ENCODE measurements at places on chromosomes 16 and 17.

DNA sequence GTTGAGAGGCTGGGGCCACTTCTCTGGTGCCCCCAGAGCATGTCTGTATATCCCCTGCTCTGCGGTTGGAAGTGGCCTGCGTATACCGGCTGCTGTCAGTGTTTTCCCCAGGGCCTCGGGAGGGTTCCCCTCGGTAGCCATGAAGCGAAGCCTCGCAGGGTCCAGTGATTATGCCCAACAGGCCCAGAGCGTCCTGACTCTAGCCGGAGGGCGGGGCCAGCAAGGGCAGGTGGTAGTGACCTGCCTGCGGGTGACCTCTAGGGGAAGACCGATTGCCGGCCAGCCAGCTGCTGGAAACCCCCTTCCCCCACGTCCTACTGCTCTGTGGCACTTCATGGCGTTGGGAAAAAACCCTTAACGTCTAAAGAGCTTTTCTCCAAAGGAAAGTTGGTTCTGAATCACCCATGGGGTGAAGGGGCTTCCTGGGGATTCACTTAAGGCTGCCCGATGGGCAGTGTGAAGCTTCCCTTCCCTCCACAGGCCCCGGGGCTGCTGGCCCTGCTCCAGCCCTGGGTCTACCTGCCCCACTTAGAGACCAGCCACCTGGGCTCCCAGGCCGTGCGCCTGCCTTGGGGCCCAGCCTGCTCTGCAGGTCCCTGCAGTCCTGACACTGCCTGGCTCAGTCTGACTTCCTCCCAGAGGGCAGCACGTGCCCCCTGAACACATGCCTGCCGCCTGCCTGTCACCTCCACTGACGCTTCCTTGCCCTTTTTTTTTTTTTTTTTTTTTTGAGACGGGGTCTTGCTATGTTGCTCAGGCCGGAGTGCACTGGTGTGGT is 72.8 kb downstream of the SOCS1 start:
- DNase-seq: no peak

DNA sequence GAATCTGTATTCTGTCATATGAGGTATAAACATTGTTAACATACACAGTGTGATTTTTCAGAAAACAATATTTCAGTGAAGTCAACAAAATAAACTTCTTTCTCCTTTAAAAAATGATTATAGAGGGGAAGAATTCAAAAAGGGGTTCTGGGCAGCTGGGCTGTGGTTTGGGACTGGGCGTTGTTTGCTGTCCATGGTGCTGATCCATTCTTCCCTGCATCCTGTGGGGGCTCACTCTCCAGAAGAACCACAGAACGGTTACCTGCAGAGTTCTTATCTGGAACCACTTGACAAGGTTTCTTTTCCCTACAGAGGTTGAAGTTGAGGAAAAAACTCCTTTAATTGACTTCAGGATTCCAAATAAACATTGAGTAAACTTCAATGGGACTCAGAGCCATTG is 1091.0 kb downstream of the CDH8 start:
- DNase-seq: no peak

DNA sequence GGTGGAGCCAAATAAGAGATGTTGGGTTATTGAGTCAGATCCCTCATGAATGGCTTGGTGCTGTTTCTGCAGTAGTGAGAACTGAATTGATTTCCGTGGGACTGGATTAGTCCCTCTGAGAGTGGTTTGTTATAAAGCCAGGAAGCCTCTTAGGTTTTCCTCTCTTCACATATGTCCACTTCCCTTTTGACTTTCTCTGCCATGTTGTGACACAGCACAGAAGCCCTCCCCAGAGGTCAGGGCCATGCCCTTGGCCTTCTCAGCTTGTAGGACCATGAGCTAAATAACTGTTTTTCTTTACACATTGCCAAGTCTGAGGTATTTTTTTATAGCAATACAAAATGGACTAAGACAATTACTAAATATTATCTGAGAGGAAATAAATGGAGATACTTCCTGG is 10.3 kb upstream of the HAPSTR1 start:
- DNase-seq: no peak

DNA sequence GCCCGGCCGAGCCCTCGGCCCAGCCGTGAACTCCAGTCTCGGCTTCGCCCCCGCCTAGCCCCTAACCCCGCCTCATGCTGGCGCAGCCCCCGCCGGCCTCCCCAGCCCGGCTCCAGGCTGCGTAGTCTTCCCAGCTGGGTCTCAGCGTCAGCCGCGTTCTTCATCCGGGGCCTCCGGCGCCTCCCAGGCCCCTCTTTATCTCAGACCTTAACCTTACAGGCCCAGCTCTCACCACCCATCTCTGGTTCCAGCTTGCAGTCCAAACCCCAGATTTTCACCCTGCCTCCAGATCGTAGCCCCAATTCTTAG is at the start of gene PROCA1:
TSS of gene PROCA1 (minus strand) at position 166 of the 309 bp plus-strand sequence. CDS start 228 bp downstream, outside the sequence.
- DNase-seq: no peak

DNA sequence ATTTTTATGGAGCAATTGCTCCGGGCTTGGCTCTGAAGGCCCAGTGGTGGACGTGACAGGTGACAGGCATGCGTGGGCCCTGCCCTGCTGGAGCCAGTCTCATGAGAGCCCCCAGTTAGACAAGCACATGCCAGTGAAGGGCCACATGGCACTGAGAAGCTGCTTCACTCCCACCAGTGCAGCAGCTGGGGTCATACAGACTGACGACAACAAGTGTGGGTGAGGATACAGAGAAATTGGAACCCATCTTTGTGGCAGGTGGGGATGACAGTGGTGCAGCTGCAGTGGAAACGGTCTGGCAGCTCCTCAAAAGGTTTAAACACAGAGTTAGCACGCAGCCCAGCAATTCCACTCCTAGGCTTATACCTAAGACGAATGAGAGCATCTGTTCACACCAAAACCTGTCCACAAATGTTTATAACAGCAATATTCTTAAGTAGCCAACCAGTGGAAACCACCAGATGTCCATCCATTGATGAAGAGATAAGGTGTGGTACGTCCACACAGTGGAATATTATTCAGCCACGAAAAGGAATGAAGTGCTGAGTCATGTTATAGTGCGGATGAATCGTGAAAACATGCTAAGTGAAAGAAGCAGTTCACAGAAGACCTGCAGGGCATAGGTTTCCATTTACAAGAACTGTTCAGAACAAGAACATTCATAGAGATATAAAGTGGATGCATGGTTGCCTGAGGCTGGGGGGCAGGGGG is 12.5 kb upstream of the CIBAR2 start:
- DNase-seq: no peak

DNA sequence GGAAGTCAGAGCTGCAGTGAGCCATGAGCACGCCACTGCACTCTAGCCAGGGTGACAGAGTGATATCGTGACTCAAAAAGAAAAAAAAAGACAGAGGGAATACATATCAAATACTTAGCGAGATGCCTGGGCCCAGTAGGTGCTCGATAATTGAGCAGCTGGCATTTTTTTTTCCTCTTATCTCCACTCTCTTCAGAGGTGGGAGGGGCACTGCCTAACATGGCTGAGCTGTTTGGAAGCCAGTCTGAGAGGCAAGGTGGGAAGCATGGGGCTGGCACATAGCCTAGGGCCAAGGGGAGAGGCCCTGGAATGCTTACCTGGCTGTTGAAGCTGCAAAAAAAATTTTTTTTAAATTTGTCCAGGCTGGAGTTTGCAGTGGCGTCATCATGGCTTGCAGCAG is 38.4 kb downstream of the HIC1 start:
- DNase-seq: no peak

- no peak for DNase-seq
Observed at GRCh38 chr16:84943620-84944019, 67.7 kb downstream of the ZDHHC7 start.

GRCh38 chr16:72715267-72715666 is 332.7 kb downstream of the ZFHX3 start:
- no peak for DNase-seq

DNA sequence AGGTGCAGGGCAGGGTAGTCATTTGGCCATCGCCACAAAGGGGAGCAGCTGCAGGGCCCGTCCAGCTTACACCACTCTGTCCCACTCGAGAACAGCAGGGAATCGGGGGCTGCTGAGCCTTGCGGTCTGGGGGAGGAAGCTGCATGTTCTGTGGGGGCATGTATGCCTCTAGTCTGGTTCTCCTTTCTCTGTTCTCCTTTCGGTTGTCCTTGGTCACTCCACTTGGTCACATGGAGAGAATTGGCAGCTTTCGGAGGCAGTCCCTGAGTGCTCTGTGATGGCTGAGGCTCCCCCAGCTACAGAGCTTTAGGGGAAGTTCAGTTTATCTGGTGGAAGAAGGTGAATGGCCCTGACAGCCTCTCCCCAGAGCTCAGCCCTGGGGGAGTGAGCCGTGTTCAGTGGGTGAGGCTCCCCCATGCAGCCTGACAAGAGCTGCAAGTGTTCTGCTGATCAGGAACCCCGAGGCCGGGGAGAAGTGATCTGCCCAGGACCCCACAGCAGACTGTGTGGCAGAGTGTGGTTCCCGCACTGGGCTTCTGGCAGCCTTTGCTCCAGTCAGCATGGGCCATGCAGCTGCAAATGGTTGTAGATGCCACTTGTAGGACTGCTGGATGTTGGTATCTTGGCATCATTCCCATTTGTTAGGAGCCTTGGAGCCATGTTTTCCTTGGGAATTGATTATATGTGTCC is 22.3 kb upstream of the SMPD3 start:
- DNase-seq: no peak

DNA sequence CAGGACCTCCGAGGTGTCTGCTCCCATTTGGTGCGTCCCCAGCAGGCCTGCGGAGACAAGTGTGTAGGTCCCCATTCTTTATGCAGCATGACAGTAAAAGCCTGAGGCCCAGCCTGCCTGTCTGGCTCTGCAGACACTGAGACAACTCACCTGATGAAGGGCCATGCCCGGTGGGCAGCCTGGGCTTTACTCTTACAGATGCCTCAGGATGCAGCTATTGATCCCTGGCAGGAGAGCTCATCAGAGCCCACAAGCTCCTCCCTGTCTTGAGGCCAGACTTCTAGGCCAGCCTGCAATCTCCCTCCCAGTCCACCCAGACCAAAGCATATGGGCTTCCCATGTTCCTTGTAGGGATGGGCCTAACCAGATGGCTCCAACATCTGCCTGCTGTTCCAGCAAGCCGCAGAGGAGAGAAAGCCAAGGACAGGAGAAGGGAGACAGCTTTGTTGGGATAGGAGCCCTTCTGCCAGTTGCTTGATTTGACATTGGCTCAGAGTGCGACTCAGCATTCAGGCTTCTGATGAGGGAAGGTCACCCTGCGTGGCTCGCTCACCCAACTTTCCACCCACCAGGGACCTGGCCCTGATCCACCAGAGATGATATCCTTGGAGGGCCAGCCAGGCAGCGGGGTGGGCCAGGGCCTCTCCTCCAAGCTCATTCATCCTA is 87.5 kb downstream of the SOCS1 start:
- no peak for DNase-seq

DNA sequence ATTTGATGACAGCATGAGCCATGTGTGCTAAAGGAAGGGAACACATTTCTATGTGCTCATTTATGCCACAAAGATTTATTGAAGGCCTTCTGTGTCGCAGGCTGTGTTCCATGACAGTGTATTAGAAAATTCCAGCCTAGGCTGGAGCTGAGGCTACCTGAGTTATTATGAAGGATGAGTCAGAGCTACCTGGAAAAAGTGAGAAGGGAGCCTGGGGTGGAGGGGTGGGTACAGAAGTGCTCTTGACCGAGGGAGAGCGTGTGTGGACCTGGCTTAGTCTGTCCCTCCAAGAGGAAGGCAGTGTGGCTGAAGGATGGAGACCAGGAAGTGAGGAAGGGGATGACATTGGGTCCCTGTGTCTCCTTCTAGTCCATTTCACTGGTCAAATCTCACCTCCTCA is 98.3 kb downstream of the N4BP1 start:
- DNase-seq: no peak

DNA sequence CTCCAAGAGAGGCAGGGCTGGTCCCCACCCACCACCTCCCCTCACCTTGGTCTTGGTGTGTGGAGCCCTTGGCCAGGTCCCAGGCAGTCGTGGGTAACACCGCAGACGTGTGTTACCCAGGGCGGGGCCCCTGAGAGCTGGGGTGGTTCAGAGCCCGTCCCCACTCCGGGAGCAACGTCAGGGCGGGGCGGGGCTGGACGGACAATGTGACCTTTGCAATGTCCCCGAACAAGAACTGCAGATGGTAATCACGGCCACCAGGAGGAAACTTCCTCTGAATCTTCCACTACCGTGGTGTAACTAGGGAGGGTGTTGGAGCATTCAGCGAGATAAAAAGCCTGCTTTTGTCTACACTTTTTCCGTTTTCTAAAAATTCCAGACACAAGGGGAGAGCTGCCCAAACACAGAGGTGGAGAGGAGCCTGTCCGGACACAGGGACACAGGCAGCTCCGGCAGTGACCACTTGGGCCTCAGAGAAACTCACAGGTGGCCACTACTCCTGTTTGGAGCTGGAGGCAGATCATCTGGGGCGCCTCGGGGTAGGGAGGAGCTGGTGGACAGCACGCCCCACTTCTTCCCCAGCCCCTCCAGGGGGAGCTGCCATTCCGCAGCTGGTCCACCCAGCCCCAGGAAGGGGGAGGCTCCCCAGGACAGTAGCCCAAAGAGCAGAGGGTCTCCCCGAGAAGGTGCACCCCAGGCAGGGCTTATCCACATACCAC is 14.2 kb upstream of the SLC38A10 start:
- peak; percentile 42 for DNase-seq

DNA sequence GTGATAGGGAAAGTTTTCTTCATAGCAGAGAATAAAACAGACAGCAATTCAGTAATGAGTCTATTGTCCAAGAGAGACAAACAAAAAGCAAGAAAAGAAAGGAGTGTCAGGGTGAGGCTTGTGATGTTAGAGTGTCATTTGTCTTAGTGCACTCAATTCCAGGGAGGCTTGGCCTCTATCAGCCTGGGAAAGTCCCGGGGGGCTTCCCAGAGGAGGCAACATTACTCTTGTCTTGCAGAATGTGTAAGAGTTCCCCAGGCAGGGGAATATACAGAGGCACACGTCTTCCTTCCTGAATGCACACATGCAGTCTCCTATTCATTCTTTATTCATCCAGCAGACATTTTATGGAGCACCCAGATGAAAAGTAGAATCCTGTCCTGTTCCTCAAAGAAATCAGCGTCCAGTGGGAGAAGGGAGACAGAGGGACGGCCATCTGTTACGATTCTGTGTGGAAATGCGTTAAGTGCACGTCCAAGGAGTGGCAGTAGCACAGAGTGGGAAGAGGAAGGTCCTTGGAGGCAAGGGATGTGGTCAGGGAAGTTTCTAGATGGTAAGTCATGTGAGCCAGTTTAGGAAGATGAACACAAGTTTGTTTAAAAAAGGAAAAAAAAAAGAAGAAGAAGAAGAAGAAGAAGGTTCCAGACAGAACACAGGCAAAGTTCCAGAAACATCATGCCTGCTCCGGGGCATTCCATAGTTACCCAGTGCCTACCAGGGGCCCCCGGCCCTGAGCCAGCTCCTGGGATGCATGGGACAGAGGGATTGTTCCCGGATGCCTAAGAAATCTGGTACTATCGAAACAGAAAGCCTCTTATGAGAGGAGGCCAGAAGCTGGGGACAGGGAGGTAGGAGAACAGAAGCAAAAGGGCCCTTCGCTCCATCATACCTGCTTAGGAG is 21.1 kb downstream of the CACNG4 start:
- DNase-seq: no peak

DNA sequence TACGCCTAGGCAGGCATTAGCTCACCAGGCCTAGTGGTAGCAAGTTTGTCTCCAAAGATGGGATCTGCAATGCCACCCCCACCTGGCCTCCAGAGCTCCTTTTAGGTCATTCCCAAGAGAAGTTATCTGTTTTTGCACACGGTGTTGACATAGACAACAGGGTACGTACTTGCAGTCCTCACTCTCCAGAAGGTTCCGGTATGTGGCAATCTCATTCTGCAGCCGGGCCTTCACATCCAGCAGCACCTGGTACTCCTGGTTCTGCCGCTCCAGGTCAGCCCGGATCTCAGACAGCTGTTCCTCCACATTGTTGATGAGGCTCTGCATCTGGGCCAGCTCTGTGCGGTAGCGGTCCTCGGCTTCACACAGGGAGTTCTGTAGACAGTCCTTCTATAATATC is 9.8 kb upstream of the KRT31 start:
- no peak for DNase-seq
